NCI-H69 (cell line): ENCODE measurements at places on chromosomes 6 and 20.

- DNase-seq: peak; percentile 92
Measured at GRCh38 chr6:36129941-36130666, at the start of gene MAPK13. Gene MAPK13 (plus strand): TSS chr6:36130513. CDS start chr6:36130583, 70 bp downstream.

DNA sequence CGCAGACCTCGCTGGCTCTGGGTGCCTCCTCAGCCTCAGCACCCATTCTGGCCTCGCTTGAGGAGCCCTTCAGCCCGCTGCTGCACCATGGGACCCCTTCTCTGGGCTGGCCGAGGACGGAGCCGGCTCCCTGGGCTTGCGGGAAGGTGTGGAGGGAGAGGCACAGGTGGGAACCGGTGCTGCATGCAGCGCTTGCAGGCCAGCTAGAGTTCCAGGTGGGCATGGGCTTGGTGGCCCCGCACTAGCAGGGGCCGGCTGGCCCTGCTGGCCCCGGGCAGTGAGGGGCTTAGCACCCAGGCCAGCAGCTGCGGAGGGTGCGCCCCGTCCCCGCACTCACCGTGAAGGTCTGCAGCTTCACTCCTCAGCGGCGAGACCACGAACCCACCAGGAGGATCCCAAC lies 30.4 kb downstream of the DEFB114 start:
- DNase-seq: no peak

- peak; percentile 85 for DNase-seq
Measured at GRCh38 chr20:31670371-31671228, 32.9 kb downstream of the COX4I2 start.

GRCh38 chr6:75791881-75792280 lies 42.8 kb downstream of the MYO6 start:
- DNase-seq: no peak

DNA sequence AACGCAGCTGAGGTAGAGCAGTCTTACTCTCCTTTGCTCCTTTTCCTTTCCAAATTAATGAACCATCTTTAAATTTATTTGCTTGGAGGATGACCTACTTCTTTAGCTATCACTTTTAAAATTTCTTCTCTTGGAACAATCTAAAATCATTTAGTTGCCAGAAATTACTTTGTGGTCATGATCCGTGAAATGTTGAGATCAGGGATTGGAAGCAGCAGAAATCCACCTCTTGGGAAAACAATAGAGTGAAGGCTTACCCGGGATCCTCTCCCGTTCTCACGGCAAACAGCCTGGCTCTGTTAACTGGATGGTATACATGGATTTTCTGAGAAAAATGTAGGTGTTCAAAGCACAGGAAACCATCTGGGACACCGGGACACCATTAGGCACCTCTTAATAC lies 7.7 kb downstream of the AKAP12 start:
- DNase-seq: no peak

- no peak for DNase-seq
Measured at GRCh38 chr6:95948324-95948723, 67.5 kb upstream of the FUT9 start.

DNA sequence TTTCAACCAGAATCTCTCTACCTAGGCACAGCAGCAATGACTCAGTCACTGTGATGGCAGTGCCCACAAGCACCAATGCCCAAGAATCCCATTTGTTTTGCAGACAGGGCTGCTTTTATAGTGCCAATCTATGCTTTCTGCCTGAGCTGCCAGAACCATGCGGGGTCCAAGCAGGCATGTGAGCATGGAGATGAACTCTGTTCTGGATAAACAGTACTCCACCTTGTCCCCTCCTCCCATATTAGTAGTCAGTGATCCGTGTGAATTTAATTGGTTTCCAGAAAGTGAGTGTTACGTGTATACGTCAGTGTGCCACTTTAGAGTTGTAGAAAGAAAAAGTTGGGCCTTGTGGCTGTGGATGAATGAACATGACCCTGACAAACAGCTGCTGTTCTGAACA lies 79.4 kb downstream of the SASH1 start:
- peak; percentile 96 for DNase-seq

- no peak for DNase-seq
Measured at GRCh38 chr20:18926965-18927364, 113.4 kb downstream of the SCP2D1 start.

DNA sequence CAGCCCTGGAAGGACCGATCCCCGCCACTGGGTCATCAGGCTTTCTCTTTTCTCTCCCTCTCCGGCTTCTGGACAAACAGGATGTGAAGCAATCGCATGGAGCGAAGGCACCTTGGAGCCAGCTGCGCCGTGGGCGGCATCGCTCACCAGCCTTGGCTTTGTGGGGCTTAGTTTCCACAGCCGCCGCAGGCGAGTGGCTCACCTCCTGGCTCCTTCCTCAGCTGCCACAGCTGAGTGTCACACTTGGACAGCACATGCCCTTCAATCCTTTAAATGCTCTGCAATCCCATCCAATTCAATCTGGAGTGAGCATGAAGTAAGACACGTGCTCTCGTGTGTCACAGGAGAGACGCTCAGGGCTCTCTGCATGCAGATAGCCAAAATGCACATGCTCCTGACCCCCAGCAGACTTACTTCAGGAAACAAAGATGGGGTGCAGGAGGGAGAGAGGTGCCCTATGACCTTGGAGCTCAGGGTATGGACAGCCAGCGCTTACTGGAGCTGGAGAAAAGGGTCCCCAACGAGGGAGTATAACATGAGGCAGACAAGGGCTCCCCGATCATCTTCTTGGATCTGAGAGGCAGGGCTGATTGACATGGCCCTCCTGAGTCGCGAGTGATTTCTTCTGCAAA lies 70.9 kb downstream of the BMP7 start:
- no peak for DNase-seq

- no peak for DNase-seq
Measured at GRCh38 chr6:167567142-167568033, 242.5 kb downstream of the TTLL2 start.

DNA sequence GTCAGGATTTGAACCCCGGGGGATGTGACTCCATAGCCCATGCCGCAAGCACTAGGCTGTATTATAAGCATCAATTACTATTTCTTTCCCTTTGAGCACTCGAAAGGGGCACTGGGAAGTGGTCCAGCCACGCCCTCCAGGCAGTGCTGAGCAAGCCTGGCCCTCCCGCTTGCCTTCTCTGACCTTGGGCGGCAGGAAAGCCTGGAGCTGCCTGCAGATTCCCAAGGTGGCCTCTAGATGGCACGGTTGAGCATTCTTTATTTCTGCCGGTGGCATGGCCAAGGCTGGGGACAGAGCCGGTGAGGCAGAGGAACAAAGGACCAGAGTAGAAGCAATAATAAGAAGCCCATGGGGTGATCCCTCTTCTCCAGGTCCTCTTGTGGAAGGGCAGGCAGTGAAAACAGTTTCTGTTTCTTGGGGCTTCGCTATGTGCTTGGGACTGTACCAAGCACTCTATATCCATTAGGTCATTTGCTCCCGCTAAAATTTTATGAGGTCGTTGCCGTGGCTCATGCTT lies 32.0 kb downstream of the ARHGAP40 start:
- peak; percentile 51 for DNase-seq

- DNase-seq: no peak
Measured at GRCh38 chr6:169131390-169131789, 122.3 kb downstream of the THBS2 start.

DNA sequence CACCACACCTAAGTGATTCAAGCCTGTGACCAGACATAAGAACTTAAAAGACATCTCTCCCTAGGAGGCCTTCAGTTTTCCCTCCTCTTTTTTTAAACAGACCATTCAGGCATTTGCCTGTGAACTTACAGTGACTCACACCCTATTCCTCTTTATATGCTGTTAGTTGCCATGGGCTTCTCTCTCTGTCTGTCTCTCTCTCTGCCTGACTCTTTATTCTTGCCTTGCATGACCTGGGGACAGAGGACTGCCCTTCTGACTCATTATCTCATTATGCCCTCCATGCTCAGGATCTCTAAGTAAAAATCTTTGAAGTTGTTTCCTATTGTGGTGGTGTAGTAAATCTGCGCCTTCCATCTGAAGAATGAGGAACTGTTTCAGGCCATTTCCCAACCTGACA lies 442.2 kb upstream of the MAN1A1 start:
- DNase-seq: no peak

- peak; percentile 28 for DNase-seq
Measured at GRCh38 chr6:27829453-27830211, 82.6 kb downstream of the OR2B2 start.

- no peak for DNase-seq
Measured at GRCh38 chr6:150075034-150075421, 6.1 kb upstream of the ULBP3 start.

- DNase-seq: peak; percentile 68
Measured at GRCh38 chr6:34589140-34589539, 33.0 kb upstream of the SPDEF start.

- peak; percentile 99 for DNase-seq
Measured at GRCh38 chr6:33926451-33926850, 122.6 kb upstream of the MLN start.

DNA sequence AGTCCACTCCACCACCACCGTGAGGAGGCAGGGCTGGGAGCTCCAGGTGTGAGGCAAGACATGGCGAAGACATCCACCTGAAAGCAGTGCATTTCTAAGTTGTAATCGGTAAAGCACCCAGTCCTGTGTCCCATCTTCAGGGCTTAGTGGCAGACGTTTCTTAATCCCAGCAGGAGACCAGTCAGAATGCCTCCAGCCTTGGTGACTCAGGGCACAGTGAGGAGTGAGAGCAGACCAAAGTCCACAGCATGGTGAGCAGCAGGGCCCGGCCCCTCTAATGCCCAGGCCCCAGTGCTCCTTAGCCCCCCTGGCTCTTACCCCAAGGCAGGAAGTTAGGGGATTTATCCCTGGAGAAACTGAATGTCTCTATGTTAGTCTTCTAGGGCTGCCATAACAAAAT lies 183.9 kb downstream of the SYNDIG1 start:
- no peak for DNase-seq

- no peak for DNase-seq
Measured at GRCh38 chr6:30679765-30680535, 6.5 kb downstream of the PPP1R18 start.

DNA sequence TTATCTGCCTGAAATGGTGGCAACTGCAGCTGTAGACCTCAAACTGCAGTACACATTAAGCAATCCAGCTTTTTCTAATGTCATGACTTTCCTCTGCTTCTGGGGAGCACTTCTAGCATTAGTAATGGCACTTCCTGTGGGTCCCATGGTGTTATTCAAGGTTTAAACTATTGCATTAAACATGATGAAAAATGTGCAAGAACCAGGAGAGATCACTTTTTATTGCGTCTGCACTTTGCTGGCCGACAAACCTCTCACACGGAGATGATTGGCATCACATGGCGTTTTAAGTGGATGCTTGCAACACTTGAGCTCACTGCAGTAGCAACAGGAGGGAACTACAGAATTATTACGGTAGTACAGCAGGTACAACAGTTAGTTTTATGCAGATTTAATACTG lies 148.4 kb downstream of the HIVEP2 start:
- DNase-seq: no peak

- DNase-seq: peak; percentile 80
Measured at GRCh38 chr6:36820700-36821580, 18.3 kb downstream of the CPNE5 start.

DNA sequence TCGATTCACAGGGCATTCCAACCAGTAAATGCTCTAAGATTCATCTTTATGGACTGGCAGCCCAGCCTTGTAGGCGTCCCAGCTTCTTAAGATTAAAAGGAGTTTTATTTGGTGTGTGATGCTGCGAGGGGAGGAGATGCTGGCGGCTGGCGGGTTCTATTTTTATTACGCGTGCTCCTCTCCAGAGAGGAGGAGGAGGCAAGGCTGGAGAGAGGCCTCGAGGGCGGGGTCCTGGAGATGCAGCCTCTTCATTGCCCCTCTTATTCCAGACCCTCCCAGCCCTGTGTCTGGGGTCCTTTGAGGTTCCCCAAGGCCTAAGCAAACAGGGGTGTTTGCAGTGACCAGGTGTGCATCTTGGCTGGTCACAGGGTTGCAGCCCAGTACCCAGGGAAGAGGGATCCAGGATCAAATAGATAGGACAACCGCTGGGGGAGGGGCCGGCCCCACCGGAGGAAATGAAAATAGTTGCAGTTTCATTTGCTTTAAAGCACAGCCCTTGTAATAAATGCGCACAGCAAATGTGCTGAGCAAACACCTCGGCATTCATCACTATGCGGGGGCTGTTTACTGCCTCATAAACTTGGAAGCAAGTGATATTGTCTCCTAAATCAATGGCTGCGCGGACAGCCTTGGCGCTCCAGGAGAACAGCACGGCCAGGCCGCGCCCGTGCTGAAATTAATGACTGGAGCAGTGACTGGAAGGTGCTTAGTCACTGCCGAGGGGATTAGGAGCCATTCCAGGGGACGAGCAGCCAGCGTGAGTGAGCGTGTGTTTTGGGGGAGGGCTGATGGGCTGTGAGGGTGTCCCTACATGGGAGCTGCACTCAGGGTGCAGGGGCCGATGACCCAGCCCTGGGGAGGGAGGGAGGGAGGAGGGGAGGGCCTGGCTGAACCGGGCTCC lies 83.0 kb downstream of the TMEM242 start:
- peak; percentile 88 for DNase-seq
